CD4-positive, alpha-beta T cell treated with Interleukin-17A for 1 hour (primary cell): ENCODE measurements at places on chromosomes 7 and 10.

DNA sequence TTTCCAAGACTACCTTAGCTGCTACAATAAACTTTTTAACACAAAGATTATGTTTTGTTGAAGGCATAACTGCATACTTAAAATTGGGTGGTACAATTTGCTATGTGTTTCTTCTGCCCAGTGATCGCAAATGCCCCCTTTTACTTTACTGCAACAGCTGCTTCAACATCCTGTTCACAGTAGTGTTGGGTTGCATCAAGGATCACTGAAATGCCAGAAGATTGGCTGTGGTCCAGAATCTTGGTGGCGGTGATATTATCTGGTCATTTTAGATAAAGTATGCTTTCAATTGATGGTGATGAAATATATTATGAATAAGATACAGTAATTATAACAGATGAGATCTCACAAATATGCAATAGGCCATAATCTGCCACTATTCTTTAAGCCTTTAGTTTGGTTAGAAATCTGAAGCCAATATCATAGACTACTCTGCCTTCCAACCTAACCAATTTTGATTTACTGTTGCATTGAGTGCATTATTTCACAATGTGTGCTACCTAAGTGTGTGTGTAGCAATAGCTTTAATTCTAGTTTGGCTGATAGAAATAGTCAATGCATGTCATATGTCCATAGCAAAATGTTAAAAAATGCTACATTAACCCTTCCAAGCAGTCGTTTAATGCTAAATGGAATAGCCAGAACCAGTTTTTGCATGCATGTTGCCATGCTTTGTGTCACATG is 29.8 kb upstream of the ING3 start:
- no peak for DNase-seq

GRCh38 chr7:75689246-75690099 is 49.3 kb downstream of the HIP1 start:
- no peak for DNase-seq

DNA sequence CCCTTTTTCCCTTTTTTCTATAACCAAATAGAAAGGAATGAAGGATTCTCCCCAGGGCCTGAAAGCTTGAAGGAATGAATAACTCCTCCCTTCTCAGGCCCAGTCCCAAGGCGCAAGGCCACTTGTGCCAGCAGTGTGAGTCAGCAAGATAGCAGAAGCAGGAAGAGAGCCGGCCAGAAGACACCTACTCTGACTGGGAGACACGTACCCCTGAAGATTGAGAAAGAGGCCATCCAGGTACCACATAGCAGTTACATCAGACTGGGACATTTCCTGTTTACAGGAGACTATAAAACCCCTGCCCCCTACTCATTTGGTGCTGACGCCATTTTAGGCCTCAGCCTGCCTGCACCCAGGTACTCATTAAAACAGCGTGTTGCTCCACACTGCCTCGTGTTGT is 65.5 kb downstream of the LRRC17 start:
- no peak for DNase-seq

DNA sequence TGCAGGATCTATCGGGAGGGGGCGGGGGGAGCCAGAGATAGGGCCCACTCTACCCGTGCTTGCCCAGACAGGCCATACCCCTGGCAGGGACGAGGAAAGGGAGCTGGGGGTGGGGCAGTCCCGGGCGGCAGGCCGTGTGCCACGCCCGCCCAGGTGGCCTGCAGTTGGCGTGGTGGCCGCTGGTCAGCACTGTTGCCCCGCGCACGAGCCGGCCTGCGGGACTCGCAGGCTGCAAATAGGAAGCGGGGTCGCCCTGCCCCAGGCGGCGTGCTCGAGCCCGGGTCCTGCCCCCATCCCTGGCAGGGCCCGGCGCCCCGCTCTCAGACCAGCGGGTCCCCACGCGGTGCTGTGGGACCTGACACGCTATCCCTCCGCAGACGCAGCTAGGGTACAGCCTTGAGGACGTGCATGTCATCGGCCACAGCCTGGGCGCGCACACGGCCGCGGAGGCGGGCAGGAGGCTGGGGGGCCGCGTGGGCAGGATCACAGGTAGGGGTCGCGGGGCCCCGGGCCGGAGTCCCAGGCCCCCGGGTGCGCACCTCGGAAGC is 6.7 kb downstream of the PNLIPRP2 start:
- DNase-seq, result no peak

DNA sequence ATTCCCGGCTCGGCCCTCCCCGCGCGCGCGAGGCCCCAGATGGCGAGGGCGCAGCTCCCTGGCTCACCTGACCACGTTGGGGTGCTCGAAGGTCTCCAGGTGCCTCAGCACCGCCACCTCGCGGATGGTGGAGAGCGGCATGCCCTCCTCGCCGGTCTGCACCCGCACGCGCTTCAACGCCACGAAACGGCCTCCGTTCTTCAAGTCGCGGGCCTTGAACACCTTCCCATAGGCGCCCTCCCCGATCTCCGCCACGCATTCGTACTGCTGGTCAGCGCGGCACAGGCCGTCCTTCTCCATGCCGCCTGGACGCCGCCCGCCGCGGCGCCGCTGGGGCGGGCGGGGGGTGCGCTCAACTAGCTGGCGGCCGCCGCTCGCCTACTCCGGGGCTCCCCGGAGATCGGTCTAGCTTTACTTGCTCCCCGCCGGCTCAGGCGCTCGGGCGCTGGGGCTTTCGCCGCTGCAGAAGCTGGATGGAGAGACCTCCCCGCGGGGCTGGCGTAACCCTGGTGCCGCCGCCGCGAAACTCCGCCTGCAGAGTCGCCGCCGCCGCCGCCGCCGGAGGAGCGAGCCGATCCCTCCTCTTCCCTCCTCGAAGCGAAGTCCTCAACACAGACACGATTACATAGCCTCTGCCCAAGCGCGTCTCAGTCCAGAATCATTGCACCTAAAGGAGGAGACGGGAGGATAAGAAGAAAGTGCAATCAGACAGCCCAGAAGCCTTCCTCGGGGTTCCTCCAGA is 3.2 kb downstream of the CDK6 start:
- DNase-seq, result peak; percentile 89

GRCh38 chr7:36683695-36684357 is 40.5 kb downstream of the AOAH start:
- DNase-seq, result no peak
